Stimulated activated CD8-positive, alpha-beta memory T cell treated with anti-CD3 and anti-CD28 coated beads, Interleukin-7, amount 100 ng/mL, for 4 hours (primary cell): ENCODE measurements at places on chromosomes 16 and 17.

- DNase-seq: no peak
These were observed 5.0 kb downstream of the ATP5PD start for GRCh38 chr17:75041656-75042280.

- DNase-seq: no peak
These were observed 5.5 kb downstream of the CYBC1 start for GRCh38 chr17:82444941-82445521.

DNA sequence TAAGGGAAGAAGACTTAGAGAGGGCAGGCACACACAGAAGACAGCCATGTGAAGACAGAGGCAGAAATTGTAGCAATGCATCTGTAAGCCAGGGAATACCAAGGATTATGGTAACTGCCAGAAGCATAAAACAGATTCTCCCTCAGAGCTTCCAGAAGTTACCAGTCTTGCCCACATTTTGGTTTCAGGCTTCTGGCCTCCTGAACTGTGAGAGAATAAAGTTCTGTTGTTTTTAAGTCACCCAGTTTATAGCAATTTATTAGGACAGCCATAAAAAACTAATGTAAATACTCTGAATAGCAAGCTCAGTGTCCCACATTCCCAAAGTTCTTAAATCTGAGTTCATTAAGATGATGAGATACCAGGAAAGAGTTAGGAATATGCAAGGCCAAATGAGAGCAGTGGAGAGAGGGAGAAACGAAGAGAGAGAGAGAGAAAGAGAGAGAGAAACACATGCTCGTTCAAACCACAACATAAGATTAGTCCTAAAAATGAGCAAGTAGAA lies 123.4 kb downstream of the HS3ST3A1 start:
- no peak for DNase-seq

GRCh38 chr16:2806286-2806685 lies 8.0 kb downstream of the PRSS41 start:
- no peak for DNase-seq

GRCh38 chr16:51710186-51710585 lies 559.1 kb upstream of the SALL1 start:
- DNase-seq: no peak

- no peak for DNase-seq
These were observed 58.5 kb downstream of the ADAMTS18 start for GRCh38 chr16:77376358-77376757.

- DNase-seq: no peak
These were observed 190.6 kb upstream of the FOXF1 start for GRCh38 chr16:86319585-86320236.

DNA sequence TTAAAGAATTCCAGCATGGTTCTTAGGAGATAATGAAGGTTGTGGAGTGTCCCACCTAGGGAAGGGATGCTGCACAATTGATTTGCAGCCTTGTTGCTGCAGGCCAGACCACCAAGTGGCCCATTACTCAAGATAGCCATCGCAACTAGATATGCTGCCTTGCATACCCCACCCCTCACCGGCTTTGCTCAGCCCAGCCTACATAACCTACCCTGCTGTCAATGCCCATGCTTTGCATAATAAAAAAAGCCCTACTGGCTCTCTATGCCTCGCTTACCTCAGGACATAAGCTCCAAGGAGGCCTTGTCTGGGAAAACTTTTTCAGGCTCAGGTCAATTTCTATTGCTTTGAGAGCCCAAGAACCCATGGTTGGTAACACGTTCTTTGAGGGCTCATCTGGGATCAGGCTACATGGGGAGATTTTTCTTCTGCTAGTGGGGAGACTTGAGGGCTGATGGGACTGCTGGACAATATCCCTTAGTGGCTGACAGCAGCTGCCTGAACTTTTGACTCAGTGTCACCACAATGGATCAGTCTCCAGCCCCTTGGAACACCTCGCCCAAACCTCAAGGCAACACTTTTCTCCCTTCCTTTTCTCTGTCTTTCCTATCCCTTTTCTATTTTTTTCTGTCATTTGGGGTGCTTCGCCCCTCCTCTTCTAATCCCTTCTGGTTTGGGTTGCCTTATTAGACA lies 38.3 kb downstream of the SCPEP1 start:
- DNase-seq: no peak

GRCh38 chr16:3065069-3065741 lies at the start of gene IL32:
Gene IL32 (plus strand): TSS chr16:3065640. CDS start chr16:3065812, 172 bp downstream.
- DNase-seq: peak; percentile 65

- DNase-seq: no peak
These were observed 30.0 kb downstream of the HNF1B start for GRCh38 chr17:37714897-37715296.

DNA sequence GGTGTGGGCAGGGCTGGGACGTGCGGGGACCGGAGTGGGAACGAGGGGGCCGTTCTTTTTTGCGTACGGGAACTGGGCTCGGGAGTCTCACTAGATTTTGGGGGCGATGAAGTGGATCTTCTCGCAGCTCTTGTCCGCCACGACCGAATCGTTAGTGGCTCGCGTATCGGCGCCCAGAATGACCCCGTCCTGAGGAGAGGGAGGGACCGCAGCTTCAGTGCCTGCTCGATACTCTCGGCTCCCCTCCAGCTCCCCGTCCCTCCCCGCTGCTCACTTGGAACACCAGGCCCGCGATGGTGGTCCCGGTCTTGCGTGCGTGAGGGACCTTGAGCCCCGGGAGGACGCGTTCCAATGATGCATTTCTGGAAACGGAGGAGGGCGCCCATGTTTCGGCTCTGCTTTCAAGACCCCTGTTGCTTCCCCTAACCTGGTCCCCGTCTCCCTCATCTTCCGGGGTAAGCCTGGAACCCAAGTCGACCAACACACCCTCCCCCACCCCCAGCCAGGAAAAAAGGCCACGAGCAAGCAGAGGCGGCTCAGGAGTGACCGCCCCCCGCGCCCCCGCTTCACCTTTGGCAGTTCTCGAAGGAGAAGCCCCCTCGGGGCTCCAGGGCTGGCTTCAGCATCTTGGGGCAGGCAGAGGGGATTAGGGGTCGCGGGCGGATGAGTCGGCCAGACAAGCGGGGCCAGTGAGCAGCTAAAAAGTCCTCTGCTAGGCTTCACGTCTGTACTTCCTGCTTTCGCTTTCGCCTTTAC lies at the start of gene PSMB10:
Gene PSMB10, minus strand, starts transcription at position 727 of the 756 bp plus-strand sequence. Its CDS starts 101 bp downstream, at position 626.
- DNase-seq: no peak

- DNase-seq: no peak
These were observed 27.8 kb downstream of the PIPOX start for GRCh38 chr17:29070781-29071180.

GRCh38 chr16:11520442-11520841 lies 66.3 kb downstream of the LITAF start:
- DNase-seq: no peak

DNA sequence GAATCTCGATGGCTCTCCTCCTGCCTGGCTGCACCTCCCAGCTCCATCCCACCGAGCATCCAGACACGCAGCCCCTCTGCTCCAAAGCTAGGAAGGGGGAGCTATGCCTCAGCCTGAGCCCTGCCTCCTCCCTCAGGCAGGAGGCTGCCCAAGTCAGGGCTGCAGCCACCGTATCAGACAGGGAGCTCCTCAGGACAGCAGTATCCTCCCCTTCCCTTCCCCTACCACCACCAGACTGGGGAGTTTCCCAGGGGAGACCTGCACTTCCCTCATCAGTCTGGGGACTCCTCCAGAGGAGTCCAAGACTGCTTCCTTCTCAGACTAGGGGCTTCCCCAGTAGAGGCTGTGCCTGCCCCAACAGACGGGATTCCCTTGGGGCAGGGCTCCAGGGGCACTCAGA lies 17.5 kb downstream of the TMEM132E start:
- no peak for DNase-seq

DNA sequence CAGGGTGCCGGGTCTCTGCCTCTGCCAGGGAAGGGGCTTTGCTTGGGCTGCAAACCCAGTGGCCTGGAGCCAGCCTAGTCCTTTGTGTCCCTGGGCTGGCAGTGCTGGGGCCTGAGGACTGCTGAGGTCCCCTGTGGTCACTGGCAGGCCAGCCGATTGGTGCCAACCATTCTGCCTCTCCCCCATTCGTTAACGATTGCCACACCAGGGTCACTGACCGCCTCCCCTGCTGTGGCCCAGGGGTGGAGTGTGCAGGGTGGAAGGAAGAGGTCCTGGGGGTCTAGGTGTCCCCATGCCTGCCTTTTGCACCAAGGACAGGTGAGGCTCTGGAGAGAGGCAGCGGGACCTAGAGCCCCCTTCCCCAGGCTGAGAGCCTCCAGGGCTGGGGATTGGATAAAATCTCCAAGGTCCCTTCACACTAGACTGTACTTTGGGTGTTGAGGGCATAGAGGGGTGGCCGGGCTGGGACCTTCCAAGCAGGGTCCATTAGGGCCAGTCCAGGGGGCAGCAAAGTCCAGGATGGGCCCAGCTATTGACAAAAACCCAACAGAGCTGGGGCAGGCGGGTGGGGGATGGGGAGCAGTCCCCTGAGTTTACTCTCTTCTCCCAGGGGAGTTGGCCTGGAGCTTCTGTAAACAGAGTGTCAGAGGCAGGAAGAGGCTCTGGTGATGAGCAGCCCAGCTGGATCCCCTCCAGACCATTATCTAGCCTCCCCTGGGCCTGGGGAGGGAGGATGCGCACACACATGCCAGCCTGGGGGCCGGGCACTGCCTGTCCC lies 1.1 kb downstream of the VASN start:
- no peak for DNase-seq

DNA sequence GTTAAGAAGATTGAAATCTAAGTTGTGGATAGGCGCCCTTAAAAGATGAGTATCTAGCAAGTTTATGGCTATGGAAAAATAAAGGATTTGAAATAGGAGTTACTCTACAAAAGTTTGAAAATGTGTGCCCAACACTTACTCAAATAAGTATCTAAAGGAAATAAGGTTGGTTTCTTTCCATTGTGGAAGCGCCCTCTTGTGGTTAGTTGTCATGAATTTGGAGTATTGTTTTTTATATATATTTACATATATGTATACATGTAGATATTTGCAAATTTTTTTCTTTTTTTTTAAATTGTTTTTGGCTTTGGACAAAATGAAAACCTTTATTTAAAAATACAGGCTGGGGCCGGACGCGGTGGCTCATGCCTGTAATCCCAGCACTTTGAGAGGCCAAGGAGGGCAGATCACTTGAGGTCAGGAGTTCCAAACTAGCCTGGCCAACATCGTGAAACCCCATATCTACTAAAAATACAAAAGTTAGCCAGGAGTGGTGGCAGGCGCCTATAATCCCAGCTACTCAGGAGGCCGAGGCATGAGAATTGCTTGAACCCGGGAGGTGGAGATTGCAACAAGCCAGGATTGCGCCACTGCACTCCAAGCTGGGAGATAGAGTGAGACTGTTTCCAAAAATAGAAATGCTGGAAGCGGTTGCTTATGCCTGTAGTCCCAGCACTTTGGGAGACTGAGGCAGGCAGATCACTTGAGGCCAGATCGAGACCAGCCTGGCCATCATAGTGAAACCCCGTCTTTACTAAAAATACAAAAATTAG lies 24.0 kb upstream of the VPS4A start:
- DNase-seq: no peak

GRCh38 chr17:78790552-78790951 lies 8.5 kb upstream of the CYTH1 start:
- no peak for DNase-seq

DNA sequence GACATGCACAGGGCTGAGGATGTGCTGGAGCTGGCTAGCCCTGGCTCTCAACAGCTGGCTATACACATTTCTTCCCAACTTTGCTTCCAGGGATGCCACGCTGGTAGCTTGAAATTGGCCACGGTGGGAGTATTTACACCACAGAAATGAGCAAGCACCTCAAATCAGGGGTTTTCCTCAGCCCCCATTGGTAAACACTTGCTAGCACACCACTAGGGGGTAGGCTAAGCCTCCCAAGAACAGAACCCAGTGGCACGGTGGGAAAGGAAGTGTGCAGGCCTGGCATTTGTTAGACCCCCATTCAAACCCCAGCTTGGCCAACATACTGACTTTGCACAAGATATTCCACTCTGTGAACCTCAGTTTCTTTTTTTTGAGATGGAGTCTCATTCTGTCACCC lies 12.9 kb downstream of the DRC3 start:
- no peak for DNase-seq

DNA sequence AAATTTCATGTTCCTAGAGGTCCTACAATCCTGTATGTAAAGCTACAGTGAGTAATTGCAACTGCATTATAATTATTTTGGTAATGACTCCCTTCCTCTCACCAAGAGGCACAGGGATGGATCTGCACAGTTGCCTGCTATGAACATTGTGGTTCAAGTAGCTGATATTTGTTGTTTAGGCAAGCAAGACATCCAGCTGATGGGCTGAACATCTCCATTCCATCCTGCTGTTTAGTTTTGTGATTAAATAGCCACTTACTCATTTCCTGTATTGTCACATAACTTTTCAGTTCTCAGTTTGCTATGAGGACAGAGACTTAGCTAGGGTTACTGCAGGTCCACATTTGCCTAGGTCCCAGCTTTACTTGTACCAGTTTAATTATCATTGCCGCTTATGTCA lies 181.2 kb upstream of the TBX2 start:
- DNase-seq: no peak

GRCh38 chr17:13363771-13364170 lies 238.0 kb downstream of the HS3ST3A1 start:
- no peak for DNase-seq

DNA sequence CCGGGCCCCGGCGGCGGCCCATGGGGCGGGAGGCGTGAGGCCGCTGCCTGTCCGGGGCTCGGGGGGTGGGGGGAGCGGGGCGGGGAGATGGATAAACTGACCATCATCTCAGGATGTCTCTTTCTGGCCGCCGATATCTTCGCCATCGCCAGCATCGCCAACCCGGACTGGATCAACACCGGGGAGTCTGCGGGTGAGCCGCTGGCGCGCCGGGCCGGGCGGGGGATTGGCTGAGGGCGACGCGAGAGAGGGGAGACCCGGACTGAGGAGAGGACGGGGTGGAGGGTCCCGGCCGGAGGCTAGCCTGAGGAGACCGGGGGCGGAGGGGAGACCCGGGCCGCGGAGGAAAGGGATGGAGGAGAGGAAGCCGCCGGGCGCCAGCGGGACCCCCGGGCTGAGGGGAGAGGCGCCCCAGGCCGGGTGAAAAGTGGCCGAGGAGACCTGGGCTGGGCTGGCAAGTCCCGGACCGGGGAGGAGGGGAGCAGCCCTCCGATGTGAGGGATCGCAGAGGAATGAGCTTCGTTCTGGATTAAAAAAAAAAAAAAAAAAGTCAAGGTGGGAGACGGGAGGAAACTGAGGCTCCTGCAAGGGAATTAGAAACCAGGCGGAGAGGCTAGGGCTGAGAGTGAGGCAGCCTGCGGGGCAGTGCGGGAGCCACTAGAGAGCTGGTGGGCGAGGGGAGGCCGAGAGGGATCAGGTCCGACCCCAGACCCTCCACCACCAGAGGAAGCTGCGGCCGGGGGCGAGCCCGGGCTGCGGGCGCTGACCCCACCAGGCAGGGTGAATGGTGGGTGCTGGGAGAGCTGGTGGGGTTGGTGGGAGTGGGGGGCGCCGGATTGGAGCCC lies 526 bp downstream of the MOSMO start:
- no peak for DNase-seq

- DNase-seq: no peak
These were observed 130.6 kb downstream of the DYNLRB2 start for GRCh38 chr16:80671281-80671849.

- no peak for DNase-seq
These were observed 357.3 kb upstream of the XYLT1 start for GRCh38 chr16:17828012-17828411.
